ENCODE measurements at places on chromosomes 3 and 15.

DNA sequence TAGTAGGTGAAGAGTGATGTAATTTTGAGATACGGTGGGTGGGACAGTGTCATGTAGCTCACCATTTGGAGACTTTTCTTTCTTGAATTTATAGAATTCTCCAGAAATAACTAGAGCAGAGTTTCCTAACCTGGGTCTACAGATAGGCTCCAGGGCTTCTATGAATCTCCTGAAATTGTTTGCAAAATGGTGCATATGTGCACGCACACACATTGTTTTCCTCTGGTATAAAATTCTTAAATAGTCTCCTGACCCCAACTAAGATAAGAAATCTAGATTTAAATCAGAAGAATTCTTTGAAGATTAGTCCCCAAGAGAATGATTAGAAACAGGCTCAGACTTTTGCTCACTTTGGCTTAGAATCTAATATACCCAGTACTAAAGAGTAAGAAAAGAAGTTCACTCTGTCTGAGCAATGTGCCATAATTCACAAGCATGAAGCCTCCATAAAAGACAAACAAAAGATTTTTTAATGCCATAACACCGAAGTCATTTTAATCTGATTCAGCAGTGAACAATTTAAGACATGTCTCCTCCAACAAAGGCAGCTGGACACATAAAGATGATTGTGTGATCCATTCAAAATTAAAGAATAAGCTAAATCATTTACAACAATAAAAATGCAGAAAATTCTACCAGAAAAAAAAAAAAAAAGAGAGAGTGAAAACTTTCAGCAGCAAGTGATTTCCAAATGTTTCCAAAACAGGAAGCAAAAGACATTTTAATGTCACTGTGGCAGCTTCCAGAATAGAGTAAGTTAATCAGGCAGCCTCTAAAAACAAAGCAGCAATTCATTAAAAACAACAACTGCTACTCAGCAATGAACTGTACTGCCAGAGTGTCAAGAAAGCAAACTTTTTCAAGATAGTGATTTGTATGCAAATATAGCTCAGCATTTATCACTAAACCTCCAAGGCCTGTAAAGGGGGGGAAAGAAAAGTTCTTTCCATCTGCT, 975.5 kb upstream of the CFAP20DC start:
- no peak for DNase-seq

DNA sequence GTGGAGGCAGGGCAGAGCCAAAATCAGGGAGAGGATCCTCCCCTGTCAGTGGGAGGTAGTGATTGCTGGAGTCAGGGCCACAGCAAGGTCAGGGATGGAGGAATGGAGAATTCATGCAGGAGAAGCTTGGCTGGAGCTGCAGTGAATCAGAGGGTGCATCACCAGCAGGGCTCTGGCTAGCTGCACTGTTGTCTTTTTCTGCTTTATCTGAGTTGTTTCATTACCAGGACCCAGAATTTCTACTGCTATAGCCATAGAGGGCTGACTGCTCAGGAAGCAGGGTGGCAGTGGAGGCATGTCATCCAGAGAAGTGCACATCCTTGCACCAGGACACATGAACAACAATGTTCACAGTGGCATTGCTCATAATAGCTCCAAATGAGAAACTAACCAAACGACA, 113.5 kb upstream of the GALNT15 start:
- no peak for DNase-seq

- DNase-seq: no peak
These were observed 44.5 kb downstream of the SUSD5 start for GRCh38 chr3:33174095-33174494.

- no peak for DNase-seq
These were observed 4.8 kb downstream of the CLN6 start for GRCh38 chr15:68224546-68225250.

GRCh38 chr3:188106887-188107830, 46.8 kb upstream of the LPP start:
- no peak for DNase-seq

DNA sequence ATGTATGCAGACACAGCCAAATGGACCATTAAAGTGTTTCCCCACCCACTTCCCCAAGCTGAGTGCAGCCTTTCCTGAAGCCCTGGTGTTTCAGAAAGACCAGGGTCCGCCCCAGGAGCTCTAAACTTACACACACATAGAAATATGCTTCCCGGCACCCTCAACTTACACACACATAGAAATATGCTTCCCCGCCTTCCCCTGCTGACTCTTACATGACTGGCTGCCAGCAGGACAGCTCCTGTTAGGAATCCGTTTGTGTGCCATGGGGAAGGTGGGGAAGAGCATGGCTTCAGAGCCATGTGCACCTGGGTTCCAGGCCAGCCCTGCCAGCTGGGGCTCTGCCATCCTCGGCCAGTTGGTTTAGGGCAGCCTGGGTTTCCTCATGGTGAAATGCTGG, 3.6 kb downstream of the CLEC3B start:
- DNase-seq: no peak

DNA sequence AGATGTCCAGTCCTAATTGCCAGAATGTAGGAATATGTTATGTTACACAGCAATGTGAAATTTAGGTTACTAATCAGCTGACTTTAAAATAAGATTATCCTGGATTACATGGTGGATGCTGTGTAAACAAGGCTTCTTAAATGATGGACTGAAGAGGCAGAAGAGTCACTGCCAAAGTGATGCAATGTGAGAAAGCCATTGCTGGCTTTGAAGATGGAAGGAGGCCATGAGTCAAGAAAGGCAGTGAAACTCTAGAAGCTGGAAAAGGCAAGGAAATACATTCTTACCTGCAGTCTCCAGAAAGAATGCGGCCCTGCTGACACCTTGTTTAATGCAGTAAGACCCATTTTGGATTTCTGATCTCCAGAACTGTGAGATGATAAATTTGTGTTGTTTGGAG, 179.1 kb upstream of the ZPLD1 start:
- no peak for DNase-seq

- DNase-seq: peak; percentile 69
These were observed 128.5 kb downstream of the CHSY1 start for GRCh38 chr15:101123222-101123910.

- no peak for DNase-seq
These were observed 6.9 kb downstream of the ACVR2B start for GRCh38 chr3:38460377-38461270.

GRCh38 chr15:35932531-35932930, 386.6 kb upstream of the DPH6 start:
- DNase-seq: no peak

DNA sequence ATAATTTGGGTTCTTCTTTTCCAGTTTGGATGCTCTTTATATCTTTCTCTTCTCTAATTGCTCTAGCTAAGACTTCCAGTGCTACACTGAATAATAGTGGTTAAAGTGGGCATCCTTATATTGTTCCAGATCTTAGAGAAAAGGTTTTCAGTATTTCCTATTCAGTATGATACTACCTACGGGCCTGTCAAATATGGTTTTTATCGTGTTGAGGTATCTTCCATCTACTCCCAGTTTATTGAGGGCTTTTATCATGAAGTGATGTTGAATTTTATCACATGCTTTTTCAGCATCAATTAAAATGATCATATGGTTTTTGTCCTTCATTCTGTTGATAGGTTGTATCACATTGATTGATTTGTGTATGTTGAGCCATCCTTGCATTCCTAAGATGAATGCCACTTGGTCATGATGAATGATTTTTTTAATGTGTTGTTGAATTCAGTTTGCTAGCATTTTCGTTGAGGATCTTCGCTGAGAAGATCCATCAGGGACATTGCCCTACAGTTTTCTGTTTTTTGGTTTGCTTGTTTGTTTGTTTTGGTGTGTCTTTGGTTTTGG, 3.0 kb upstream of the LRRC34 start:
- no peak for DNase-seq

GRCh38 chr15:100730129-100730528, 127.7 kb downstream of the ASB7 start:
- no peak for DNase-seq

DNA sequence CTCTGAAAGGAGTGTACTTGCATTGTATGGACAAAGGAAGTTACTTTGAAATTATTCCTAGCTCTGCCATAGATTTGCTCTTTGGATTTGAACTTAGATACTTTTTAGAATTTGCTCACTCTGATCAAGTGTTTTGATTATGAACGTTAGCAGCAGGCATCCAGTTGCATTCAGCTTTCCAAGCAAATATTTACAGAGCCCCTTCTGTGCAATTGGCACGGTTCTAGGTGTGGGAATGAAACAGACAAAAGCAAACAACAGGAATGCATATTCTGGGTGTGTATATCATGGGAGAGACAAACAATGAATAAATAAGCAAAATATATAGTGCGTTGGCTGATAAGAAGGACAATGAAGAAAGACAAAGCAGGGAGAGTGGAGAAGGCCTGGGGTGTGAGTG, 125.5 kb upstream of the ADAMTS9 start:
- DNase-seq: no peak

DNA sequence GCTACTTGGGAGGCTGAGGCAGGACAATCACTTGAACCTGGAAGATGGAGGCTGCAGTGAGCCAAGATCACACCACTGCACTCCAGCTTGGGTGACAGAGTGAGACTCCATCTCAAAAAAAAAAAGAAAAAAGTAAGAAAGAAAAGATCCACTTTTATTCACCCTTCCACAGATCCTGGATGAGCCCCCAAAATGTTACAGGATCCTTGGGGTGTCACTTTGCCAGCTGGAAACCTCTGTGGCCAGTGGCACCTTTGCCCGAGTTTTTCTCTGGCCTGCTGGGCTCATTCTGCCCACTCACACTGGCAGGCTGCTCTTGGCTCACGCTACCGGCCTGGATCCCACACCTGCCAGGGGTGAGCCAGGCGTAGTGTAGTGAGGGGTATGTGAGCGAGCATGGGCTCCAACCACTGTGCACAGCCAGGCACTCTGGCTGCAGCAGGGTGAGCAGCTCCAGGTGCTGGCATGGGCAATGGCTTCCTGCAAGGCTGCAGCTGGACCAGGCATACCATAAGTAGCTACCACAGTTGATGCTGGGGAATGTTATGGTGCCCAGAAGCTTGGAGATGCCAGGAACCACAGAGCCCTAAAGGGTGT, 57.8 kb upstream of the C15orf39 start:
- no peak for DNase-seq

DNA sequence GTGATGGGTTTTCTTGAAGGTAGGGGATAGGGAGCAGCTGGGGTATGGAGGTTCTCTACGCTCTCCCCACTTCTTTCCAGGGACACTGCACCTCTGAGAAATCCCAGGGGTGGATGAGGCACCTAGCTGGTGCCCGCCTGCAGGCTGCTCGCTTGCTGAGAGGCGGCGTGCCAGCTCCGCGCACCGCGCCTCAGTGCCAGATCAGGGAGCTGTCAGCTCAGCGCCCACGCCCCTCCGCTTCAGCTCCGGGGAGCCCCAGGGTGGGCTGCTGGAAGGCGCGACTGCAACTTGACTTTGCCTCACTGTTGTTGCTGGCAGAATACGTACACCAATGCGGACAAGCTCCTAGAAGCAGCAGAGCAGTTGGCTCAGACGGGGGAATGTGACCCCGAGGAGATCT, 345.7 kb upstream of the UMPS start:
- DNase-seq: no peak
